ENCODE measurements at places on chromosomes 3 and 15. TPM values are rescaled to one million over a fixed set of nuclear protein-coding genes. Genes with fewer than 3 reads are reported as not detected.

DNA sequence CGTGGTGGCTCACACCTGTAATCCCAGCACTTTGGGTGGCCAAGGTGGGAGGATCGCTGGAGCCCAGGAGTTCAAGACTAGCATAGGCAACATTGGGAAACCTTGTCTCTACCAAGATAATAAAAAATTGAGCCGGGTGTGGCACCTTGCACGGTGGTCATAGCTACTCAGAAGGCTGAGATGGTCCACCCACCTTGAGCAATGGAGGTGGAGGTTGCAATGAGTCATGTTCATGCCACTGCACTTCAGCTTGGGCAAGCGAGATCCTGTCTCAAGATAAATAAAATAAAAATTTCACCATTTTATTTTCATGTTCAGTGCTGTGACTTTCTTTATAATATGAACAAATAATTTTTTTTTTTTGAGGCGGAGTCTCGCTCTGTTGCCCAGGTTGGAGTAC, 12.5 kb downstream of the MAPK6 start:
- no peak for ATAC-seq

- ATAC-seq = no peak
Measured at GRCh38 chr15:80247320-80247719, 4.7 kb downstream of the CTXND1 start.

- ATAC-seq = no peak
Measured at GRCh38 chr3:52827866-52828376, 2.6 kb downstream of the ITIH4 start.

LINGO1 gene
- 0.87 TPM for total RNA-seq

PLA2G4F gene
- total RNA-seq = 0.67 TPM

RTP3 gene
- not detected for total RNA-seq
